ENCODE measurements at places on chromosomes 2 and 18.
A peak's percentile ranks its signal among the peaks of the same experiment; 100 is the strongest.

GRCh38 chr2:38390947-38391346, 13.9 kb upstream of the ATL2 start:
- no peak for DNase-seq

DNA sequence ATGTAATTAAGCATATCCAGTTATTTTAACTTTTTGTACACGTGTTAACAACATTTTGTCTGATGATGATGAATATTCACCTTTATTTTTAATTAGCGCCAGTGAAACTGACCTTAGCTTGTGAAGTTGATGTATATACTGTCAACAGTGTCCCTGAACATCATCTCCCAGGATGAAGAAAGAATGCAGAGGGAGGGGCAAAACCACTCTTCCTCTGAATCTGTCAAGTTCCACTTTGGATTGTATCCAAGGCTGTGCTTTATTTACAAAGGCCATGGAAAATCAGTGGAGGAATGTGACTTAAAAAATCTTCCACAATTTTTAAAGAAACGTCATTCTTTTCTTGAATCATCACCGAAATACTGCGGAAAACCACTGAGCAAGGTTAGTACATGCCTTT, 4.5 kb upstream of the RMDN2 start:
- no peak for DNase-seq

GRCh38 chr2:60337142-60337497, 216.3 kb downstream of the BCL11A start:
- no peak for DNase-seq

DNA sequence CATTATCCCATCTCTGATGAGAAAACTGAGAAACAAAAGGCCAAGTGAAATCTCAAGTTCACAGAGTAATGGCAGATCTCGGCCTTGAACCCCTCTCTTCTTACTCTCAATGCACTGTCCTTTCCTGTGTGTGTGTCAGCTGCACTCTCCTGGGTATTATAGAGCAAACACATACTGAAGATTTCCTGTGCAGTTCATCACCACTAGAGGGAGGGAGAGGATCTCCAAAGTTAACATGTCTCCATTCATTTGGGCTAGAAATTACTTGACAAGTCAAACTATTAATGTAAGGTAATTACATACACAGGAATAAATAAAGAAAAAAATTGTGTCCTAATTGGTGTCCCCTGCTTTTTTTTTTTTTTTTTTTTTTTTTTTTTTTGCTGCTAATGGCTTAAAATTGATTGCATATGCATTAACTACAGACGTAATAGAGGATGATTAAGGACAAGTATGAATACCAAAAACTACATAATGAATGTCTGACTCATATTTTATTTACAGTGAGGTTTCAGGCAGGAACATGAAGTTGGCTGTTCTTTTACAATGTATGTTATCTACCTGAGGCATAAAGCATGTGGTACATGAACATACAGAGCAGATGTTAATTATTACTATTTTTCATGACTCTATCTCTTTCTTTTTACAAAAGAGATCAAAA, 269.2 kb downstream of the NYAP2 start:
- DNase-seq: peak; percentile 83

DNA sequence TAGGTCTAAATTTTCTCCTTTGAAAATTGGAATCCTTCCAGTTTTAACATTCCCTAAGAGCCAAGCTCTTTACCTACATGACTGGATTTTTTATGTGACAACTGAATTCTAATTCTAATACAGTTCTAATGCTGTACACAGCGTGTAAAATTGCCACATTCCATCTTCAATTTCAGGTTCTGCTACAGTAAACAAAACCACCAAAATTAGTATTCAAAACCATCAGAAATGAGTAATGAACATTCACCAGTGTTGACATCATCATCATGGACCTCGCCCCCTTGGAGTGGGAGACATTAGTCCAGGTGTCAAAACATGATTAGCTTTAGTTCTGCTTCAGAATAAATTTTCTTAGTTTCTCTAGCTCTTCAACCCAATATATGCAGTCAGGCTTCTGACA, 133.6 kb downstream of the MBD2 start:
- no peak for DNase-seq

- DNase-seq: peak; percentile 76
These were observed 64.7 kb upstream of the MGAT5 start for GRCh38 chr2:134189009-134189720.

GRCh38 chr2:19929226-19929625, 27.4 kb upstream of the TTC32 start:
- no peak for DNase-seq

GRCh38 chr2:178152033-178152432, 39.8 kb downstream of the RBM45 start:
- DNase-seq: no peak

- DNase-seq: no peak
These were observed 53.9 kb downstream of the KCTD18 start for GRCh38 chr2:200455958-200456421.

DNA sequence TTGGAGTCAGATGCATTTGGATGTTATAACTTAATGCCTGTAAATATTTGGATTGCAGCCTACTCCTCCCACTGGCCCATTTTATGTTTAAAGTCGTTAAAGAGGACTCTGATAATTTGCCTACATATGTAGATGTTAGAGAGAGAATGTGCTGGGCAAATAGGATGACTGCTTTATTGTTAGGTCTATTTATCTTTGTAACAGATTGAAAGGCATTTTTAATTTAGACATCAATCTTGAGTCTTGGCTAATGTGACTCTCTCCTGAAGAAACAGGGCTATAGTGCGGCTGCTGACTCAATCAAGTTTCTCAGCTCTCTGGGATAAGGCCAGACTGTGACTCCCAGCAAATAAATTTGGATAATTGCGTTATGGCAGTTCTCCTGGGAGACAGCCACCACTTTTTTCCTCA, 1101.4 kb downstream of the CBLN2 start:
- DNase-seq: peak; percentile 53

DNA sequence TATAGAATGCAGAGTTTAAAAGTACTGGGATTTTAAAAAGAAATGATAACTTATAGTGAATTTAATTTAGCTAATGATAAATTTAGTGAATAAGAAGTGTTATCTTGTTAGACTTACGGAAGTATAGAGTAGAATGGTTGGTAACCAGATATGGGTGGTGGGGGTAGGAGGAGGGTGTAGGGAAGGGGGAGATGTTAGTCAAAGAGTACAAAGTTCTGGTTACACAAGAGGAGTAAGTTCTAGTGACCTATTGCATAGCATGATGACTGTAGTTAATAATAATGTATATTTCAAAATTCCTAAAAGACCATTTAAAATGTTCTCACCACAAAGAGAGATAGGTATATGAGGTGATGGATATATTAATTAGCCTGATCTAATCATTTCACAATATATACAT, 184.8 kb upstream of the STON1 start:
- peak; percentile 25 for DNase-seq

DNA sequence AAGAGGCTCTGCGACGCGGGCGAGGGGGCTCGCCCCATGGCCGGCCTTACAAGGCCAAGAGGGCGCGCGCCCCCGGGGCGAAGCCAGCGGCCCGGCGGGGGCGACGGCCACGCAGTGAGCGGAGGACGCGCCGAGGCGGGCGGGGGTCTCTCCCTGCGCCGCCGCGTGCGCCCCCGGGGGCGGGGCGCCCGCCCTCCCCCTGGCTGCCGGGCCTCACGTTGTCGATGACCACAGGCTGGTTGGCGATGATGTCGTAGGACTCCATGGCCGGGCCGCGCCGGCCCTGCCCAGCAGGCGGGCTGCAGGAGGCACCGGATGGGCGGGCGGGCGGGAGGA, 250 bp downstream of the ACTR1B start:
- DNase-seq: no peak

DNA sequence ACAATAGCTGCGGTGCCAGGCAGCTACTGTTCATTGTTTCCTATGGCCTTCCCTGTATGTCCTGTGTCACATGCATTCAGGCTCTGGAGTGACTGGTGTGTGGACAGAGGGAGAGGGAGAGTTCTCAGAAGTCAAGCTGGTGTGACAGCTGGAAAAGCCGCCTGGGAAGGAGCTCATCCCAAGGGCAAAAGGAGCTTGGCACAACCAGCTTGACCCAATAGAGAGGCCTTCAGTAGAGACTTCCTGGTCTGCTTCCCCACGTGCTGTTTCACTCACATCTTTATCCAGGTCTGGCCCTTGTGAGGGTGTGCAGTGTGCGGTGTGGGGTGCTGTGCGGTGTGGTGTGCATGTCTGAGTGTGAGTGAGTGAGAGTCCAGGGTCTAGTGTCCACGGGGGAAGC, 11.1 kb upstream of the NT5DC4 start:
- DNase-seq: no peak

Data from fibroblast of mammary gland (primary cell).